Anterior cingulate cortex (tissue), 58 donors: ENCODE measurements at places on chromosomes 12 and 14.

DNA sequence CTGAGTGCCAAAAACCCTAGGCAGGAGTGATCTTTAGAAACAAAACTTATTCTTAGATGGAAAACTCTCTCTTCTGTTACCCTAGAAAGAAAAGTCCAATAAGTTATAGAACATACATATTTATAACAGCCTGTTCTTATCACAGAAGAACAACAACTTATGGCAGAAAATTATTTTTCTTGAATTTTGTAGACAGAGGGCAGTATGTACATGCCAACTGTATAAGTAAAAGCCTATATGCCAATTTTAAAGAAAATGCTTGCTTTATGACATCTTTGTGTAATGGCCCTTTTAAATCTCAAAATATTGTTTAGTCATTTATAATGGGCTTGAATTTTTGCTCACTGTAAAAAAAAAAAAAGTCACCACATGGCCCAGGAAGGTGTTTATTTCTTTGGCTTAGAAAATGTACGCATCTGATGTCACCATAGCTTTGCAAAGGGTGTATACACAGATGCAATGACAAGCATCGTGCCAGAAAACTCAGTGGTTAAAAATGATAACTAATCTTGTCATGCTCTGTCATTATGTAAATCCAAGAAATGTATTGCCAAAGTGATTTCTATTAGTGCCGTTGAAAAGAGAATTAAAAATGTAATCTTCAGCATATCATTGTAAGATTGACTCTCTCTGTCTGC lies 38.3 kb upstream of the GRIP1 start:
- no peak for DNase-seq

GRCh38 chr12:45112306-45112705 lies 61.4 kb upstream of the DBX2 start:
- no peak for DNase-seq

DNA sequence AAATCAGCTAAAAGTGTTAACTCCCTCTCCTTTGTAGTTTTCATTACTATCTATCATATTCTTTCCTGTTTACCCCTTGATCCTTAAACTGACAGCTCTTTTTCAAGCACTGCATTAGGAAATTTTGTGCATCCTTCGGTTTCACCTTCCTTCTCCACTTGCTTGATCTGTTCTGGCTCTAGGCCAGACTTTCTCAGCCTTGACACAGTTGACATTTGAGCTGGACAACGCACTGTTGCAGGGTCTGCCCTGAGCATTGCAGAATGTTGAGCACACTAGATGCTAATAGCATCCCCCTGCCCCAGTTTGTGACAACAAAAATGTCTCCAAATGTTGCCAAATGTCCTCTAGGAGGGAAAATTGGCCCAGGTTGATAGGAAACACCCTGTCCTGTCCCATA lies 75.4 kb upstream of the KCNJ8 start:
- no peak for DNase-seq

- no peak for DNase-seq
Measured at GRCh38 chr14:65159281-65160062, 57.2 kb upstream of the MAX start.

- DNase-seq = no peak
Measured at GRCh38 chr14:86673523-86673969, 1143.6 kb downstream of the FLRT2 start.

DNA sequence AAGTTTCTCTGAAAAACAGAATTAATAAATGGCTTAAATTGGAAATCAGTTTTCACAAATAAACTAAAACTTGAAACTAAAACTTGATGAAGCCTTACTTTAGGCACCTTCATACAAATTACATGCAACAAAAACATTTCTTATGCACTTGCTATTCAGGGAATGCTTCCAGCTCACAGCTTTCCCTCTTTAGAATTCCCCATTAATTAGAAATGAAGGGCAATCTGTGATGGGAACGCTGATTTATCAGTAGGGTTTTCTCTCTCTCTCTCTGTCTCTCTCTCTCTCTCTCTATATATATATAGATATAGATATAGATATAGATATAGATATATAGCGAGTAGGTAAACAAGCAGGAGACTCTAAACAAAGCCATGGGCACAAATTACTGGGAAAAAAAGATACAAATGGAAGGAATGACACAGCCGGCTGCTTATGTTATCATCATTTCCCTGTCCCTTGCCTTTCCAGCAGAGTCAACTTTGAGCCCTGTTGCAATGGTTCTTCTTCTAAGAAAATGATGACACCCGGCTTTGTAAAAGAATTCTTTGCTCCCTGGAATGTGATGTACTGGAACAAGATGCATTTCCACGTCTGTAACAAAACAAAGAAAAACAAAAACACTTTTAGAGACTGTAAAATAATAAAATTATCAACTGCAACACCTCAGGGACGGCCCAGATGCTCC lies 1121.6 kb upstream of the TMEM132C start:
- no peak for DNase-seq

GRCh38 chr14:65476273-65476941 lies 63.9 kb downstream of the FUT8 start:
- no peak for DNase-seq

- no peak for DNase-seq
Measured at GRCh38 chr12:109731806-109732205, 18.2 kb downstream of the FAM222A start.

DNA sequence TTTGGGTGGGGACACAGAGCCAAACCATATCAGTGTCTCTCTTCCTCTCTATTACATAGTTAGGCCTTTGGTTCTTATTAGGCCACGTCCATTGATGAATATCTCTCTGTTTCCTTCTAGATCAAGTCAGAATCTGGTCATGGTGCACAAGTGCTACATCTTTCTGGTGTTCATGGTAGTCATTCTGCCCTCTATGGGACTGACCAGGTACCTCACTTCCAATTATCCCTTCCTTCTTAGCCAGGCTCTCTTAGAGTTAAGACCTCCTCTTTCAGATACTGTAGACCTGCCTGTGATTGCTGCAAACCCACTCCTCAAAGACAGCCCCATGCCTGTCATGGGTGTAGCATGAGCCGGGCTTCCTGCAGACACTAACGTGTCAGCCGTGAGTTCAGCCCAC lies 25.2 kb downstream of the NGB start:
- no peak for DNase-seq

GRCh38 chr14:91413547-91414474 lies 3.8 kb downstream of the CCDC88C start:
- DNase-seq = no peak

DNA sequence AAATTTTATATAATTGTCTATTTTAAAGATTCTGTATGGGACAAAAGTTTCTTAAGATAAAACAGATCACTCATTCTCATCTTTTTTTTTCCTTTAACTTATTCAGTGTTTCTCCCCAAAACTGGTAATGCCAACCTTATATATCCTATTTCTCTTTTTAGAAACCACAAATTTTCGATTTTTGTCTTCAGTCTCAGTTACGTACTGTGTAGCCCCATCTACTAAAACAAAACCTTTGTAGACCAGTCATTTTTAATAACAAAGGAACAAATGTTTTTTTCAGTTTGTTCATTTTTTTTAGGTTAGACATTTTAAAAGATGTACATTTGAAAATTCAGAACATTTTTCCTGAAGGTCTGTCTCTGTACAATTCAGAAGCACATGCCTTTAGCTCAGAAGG lies 18.2 kb downstream of the PNMA1 start:
- no peak for DNase-seq

GRCh38 chr12:24562771-24563431 lies 386.0 kb downstream of the BCAT1 start:
- DNase-seq = peak; percentile 61

GRCh38 chr14:85590784-85591183 lies 60.8 kb downstream of the FLRT2 start:
- DNase-seq = no peak

DNA sequence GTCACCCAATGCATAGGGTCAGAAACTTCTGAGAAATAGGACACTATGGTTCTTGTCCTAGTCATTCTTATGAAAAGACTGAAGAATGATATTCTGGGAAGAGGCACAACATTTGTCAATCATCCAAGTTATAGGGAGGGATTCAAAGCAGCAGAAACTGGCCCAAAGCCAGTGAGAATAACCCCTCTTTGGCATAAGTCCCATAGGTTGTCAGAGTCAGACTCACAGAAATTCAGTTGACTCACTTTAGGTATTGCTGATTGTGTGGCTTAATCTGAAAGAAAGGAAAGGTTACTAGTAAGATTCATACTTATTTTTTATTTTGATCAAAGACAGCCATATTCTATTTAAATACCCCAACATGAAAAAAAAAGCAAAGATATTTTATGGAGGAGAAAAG lies 151.0 kb downstream of the SRGAP1 start:
- DNase-seq = no peak

DNA sequence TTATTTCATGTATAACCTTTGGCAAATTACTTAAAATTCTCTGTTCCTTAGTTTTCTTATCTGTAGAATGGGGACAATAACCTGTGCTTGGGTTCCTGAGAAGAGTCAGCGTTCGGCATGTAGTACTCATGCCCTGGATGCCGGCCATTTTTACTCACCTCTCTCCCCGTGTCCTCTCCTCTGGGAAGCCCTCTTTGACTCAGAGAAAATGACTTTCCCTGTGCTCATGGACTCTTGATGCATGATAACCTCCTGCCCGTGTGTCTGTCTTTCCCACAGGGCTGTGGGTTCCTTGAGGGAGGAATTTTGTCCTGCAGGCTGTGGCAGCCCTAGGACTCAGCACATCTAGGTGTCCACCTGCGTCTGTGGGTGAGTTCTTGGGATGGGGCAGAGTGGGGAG lies 5.8 kb upstream of the C1RL start:
- DNase-seq = no peak

- DNase-seq = no peak
Measured at GRCh38 chr14:32354716-32355115, 25.6 kb downstream of the AKAP6 start.

DNA sequence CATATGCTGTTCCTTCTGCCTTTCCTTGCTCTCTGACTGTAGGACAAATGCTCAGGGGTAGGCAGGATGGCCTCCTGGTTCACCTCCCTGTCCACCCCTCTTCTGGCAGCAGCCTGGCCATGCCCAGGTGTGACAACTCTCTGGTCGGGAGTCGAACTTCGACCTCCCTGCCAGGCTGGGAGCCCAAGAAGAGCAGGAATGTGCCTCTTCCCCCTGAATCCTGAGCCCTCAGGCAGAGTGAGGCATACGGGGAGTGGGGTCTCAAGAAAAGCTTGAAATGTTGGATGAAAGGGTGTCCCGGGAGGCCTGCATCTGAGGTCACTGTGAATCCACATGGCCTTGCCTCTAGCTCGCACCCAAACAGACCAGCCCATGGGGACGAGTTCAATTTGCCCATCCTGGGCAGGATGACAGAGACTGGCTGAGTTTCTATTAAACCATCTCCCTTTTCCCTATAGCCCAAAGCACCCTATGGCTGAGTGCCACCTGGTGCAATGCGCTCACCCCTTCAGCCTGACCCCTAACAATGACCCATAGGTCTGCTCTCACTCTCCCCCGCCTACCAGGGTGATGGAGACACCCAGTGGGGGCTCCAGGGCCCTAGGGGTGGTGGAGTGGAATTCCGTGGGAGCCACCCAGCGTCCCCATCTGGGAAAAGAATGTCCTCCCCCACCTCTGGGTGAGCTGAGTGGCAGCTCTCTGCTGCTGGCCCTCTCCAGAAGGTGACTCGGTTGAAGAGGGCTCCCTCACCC lies 52.9 kb upstream of the DIO3 start:
- DNase-seq = no peak

- DNase-seq = no peak
Measured at GRCh38 chr12:56520506-56520905, 1.1 kb upstream of the RBMS2 start.

GRCh38 chr12:47223031-47223847 lies 143.5 kb upstream of the AMIGO2 start:
- DNase-seq = no peak

DNA sequence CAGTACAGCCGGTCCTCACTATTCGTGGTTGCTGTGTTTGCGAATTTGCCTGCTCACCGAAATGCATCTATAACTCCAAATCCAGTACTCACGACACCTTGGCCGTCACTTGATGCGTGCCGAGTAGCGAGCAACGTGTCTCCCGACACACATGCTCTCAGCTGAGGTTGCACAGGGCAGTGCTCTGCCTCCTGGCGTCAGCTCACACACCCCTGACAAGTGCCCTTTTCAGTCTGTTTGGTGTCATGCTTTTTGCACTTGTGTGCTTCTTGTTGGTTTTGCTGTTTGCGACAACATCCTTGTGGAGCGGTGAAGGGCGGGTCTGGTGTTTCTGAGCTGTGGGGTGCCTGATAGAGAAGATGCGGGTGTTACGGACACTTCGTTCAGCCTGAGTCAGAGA lies 110.4 kb upstream of the RFLNA start:
- DNase-seq = no peak

DNA sequence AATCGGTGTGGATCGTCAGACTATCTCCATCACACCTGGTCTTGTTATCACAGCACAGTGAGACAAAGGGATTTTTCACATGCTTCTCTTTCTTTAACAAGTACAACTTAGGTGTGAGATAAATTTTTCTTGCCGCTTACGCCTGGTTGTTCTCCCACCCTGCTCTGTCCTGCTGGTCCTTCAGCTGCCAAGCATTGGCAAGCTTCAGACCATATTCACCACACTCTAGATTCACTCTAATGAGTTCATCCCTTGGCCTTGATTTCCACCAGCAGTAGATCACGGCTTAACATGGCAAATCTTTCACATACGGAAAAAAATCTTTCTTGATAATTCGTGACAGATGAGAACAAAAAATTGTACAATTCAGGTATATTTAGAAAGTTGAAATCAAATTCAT lies 33.5 kb downstream of the RHOJ start:
- DNase-seq = no peak

- no peak for DNase-seq
Measured at GRCh38 chr14:85604714-85605113, 74.8 kb downstream of the FLRT2 start.

DNA sequence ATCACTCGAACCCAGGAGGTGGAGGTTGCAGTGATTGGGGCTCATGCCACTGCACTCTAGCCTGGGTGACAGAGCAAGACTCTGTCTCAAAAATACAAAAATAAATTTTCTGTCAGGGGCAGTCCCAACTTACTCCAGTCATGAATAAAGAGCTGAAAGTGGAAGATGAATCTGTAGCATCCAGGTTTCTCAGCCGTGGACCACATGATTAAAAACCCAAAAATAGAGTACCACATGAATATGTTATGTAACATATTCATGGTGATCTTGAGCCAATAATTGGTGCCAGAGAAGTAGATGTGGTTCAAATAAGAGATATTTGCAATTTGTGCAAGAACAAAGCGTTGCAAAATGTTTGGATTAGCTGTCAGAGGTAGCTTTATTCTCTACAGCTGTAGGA lies 23.1 kb downstream of the SPIC start:
- no peak for DNase-seq
